ENCODE measurements at places on chromosomes 6 and 20.
A peak's percentile ranks its signal among the peaks of the same experiment; 100 is the strongest.

DNA sequence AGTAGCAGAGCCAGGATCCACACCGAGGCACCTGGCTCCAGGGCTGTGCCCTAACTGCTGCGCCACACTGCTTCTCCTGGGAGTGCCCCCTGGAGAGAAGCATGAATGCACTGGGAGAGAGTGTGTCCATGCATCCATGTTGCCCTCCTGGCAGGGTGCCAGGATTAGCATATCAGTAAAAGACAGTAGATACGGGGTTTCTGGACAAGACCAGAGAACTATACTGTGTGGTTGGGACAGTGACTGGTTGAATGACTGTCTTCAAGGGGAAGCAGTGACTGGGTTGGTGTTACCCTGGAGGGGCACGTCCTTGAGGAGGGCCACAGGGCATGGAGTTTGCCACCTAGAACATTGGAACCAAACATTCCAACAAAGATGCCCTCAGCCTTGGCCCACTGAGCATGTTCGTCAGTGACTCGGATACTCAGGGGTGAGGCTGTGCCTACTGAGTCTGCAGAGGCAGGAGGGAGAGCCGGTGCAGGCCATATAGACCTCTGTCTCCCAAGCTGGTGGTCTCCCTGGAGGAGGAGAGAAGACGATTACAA, 288.8 kb downstream of the CDC5L start:
- no peaks in the 10 kb centered on the region for H3K36me3 ChIP-seq
- H3K4me3 ChIP-seq, result no peak overlapping the region
- H3K27ac ChIP-seq, result no peak overlapping the region
- no peaks in the 10 kb centered on the region for H3K27me3 ChIP-seq

DNA sequence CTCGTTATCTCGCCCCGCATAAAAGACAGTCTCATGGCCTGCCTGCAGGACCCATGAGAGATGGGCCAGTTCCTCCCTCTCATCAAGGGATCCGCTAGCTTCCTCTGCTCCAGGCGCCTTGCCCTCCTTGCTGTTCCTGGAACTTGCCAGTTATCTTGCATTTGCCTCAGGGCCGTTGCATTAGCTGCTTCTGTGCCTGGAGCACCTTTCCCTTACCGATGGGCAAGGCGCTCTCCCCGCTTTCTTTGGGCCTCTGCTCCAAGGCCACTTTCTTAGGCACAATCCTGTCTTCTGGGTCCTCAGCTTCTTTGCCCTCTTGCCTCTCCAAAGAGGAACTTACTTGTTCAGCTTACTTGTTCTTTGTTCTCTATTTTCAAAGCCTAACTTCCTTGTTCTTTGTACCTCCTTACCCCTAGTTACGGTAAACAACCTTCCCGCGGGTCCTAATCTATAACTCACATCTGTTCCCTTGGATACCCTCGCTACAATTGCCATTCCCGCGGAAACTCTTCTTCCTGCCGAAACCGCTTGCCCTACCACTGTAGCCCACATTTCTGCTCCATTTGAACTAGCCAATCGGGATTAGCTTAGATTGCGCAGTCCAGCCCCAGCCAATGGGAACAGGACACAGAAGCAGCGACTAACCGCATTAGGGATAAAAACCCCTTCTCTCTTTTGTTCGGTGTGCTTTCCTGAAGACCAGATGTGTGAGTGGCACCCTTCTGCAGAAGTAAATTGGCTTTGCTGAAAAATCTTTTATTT, 887 bp upstream of the NSFL1C start:
- H3K4me1 ChIP-seq, result peaks cover 42% of the 10 kb centered on the region
- peak overlapping the region; percentile 85 for H3K4me3 ChIP-seq
- H3K27me3 ChIP-seq, result peaks cover 6% of the 10 kb centered on the region

DNA sequence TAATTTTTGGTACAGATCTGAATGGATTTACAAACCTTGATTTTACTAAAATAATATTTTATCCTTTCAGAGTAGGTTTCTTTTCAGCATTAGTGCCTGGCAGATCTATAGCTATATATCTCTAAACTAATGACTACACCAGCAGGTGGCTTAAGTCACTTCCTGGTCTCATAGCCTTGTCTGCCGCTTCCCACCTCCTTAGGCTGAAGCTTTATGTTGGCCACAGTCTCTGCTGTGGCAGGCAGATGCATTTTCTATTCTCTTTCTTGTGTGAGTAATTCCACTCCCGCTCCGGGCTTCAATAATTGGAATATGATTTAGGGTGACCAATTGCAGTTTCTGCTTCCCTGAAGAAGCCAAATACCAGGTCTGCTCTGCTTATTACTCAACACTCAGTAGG, 226.8 kb upstream of the HS3ST5 start:
- no peak overlapping the region for H3K27ac ChIP-seq
- H3K36me3 ChIP-seq, result no peaks in the 10 kb centered on the region
- H3K27me3 ChIP-seq, result no peaks in the 10 kb centered on the region
- DNase-seq, result no peak
- no peak overlapping the region for H3K4me3 ChIP-seq

DNA sequence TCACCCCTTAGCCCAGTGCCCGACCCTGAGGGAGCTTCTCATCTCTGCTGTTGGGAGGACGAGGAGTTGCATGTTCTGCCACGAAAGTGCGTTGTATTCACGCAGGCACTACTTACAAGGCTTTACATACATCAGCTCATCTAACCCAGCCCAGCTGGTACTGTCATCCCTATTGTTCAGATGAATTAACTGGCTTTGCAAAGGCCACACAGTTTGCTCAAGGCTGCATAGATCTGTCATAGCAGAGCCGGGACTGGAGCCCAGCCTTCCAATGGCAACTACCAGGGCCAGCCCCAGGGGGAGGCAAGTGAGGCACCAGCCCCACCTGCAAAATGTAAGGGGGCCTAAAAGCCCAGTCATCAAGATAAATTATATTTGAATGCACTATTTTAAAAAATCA, 257.6 kb downstream of the NFATC2 start:
- DNase-seq, result no peak
- peaks cover 7% of the 10 kb centered on the region for H3K27me3 ChIP-seq
- no peak overlapping the region for H3K4me3 ChIP-seq
- H3K27ac ChIP-seq, result no peak overlapping the region
- no peaks in the 10 kb centered on the region for H3K4me1 ChIP-seq

GRCh38 chr20:39080326-39080725, 118.2 kb downstream of the DHX35 start:
- H3K36me3 ChIP-seq, result no peaks in the 10 kb centered on the region
- no peak overlapping the region for H3K27ac ChIP-seq
- peaks cover 11% of the 10 kb centered on the region for H3K27me3 ChIP-seq
- H3K4me1 ChIP-seq, result no peaks in the 10 kb centered on the region
- no peak for DNase-seq

GRCh38 chr20:41139227-41140093, 2.1 kb downstream of the PLCG1 start:
- H3K4me3 ChIP-seq, result peak overlapping the region; percentile 86
- H3K27me3 ChIP-seq, result no peaks in the 10 kb centered on the region
- peaks cover 75% of the 10 kb centered on the region for H3K4me1 ChIP-seq
- DNase-seq, result peak; percentile 62

DNA sequence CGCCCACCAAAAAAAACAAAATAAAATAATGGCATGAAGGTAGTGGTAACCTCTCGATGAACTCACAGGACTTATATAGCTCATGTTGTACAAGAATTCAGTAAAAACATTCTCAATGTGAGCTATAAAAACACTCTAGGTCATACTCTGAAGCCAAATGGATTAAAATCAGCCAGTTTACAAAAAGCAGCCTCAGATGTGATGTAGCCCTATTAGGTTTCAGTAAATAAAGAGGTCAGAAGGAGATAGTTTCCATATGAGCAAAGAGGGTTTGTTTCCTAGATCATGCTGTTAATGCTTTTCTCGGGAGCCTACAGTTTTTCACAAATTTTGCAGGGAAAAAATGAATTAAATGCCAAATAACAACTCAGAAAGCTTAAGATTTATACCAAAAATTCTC, 319.5 kb upstream of the HSF2 start:
- H3K27ac ChIP-seq, result no peak overlapping the region
- no peak overlapping the region for H3K4me3 ChIP-seq
- no peaks in the 10 kb centered on the region for H3K36me3 ChIP-seq
- no peak for DNase-seq

DNA sequence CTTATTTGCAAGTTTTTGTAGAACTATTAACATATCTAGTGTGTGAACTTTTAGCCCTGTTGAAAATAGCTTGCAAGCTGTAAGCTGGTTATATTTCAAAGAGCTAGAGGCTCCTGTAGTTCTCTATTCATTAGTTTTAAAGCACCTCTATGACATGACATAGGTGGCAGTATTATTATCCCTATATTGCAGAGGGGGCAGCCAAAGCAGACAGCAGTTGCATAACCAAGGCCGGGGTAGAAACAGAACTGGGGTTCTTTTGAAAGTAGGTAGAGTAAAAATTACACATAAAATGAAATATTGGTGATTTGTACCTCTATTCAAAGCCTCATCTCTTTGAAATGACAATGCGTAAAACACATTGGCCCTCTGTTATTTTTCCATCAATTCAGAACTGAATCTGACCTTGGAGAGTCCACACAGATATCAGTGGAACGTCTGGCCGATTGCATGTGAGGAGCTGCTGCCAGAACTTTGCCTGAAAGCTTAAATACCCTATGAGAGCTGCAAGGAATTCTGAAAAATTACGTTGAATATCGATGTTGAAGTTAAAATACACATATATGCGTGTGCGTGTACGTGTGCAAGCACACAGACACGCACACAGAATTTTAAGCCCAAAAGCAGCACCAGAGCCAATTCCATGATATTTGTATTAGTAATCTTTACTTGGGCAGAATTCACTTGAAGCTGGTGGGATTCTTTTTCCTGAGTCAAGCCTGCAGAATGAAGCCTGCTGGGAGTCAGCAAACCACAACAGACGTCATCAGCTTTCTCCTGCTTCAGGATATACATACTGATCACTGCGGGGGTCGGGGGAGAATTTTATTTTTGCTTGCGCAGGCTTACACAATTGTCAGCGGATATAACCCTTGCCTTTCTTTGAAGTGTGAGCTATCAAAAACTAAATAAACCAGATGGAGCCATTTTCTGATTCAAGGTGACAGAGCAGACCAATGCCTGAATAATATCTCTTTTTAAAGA, 163.2 kb downstream of the PDE7B start:
- H3K27me3 ChIP-seq, result peaks cover 3% of the 10 kb centered on the region
- H3K36me3 ChIP-seq, result no peaks in the 10 kb centered on the region
- H3K4me1 ChIP-seq, result no peaks in the 10 kb centered on the region
- no peak overlapping the region for H3K4me3 ChIP-seq
- DNase-seq, result no peak

DNA sequence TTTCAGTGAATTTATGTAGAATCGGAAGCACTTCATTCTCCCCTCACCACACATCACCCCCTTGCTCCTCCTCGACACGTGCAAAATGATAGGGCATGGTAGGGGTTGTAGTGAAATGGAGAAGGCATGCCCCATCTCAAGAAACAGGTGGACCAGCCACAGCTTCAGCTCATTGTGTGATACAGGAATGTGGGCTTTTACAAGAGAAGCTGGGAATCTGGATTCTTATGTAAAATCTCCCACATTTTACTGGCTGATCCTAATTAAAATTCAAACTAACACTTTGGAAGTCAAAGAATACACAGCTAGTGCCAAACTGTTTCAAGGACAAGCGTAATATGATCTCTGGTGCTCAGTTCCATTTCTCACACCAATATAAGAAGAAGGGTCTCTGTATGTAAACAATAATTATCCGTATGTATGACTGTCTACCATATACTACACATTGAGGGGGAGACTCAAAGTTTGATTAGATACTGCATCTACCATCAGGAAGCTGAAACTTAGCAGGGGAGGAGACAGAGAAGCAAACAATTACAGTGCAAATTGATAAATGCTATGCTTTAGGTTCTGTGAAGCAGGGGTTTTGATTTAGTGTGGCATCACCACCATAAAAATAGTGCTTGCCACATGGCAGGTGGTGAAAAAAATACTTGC, 24.3 kb upstream of the KIAA0408 start:
- peaks cover 26% of the 10 kb centered on the region for H3K4me1 ChIP-seq
- peak overlapping the region; percentile 55 for H3K4me3 ChIP-seq
- peaks cover 6% of the 10 kb centered on the region for H3K36me3 ChIP-seq
- DNase-seq, result no peak

DNA sequence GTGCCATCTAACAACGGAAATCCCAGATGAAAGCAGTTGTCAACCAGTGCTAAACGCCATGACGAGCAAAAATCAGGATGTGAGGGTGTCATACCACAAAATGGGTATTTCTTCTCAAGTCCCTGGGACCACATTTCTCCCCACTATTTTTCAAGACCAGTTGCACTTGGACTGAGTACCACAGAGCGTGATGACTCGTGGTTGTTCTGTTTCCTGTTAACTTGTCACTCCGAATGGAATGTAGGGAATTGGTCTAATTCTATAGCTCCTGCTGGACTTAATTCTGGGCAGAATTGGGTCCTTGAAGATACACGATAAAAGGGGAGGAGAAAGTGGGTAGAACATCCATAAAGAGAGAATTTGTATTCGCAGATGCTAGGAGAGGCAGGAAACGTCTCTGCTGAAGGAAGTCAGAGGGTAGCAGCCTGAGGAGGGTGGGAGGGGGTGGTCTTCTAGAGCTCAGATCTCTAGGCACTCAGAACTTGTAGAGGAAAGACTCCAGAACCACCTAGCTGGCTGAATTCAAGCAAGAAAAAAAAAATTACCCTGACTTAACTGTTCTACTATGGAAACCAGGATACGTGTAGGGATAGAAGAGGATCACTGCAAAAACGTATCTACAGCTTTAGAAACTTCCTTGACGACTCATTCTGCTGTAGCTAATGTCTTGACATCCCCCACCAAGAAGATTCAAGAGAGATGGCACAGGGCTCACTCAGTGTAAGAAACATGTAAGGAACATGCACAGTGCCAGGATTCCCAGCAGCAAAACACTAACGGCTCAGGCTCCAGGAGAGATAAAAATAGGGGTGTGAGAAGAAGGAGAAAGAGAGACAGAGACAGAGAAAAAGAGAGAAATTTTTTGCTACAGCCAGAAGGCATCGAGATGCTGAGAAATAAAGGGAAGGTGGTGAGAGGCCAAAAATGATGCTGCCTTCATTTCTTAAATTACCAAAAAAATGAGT, 494.7 kb downstream of the CD83 start:
- no peak overlapping the region for H3K4me3 ChIP-seq
- H3K27me3 ChIP-seq, result peaks cover 2% of the 10 kb centered on the region
- no peak overlapping the region for H3K27ac ChIP-seq
- no peak for DNase-seq
- peaks cover 16% of the 10 kb centered on the region for H3K4me1 ChIP-seq

DNA sequence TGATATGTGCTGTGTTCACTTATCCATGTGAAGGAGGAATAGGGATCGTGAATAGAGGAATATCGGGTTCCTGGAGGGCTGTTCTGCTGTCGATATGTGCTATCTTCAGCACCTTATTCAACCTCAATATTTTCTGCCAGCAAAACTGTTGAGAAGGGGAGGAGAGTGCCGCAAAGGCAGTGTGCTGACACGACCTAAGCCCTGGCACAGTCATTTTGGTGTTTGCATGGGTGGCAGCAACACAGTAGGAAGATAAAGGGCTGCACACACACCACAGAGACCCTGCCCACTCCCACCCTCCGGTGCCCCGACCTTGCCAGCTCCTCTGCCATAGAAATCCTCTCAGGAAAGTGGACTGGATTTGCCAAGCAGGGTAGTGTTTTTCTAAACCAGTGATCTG, 47.0 kb downstream of the ZDHHC14 start:
- H3K4me1 ChIP-seq, result peaks cover 46% of the 10 kb centered on the region
- peak overlapping the region; percentile 51 for H3K4me3 ChIP-seq
- no peaks in the 10 kb centered on the region for H3K27me3 ChIP-seq

Measured in activated CD4-positive, alpha-beta T cell treated with anti-CD3 and anti-CD28 coated beads for 36 hours (primary cell).